Esophagus muscularis mucosa (tissue), 4 donors: ENCODE measurements at places on chromosomes 7 and 10. TPM values are rescaled to one million over a fixed set of nuclear protein-coding genes. Genes with fewer than 3 reads are reported as not detected.

DNA sequence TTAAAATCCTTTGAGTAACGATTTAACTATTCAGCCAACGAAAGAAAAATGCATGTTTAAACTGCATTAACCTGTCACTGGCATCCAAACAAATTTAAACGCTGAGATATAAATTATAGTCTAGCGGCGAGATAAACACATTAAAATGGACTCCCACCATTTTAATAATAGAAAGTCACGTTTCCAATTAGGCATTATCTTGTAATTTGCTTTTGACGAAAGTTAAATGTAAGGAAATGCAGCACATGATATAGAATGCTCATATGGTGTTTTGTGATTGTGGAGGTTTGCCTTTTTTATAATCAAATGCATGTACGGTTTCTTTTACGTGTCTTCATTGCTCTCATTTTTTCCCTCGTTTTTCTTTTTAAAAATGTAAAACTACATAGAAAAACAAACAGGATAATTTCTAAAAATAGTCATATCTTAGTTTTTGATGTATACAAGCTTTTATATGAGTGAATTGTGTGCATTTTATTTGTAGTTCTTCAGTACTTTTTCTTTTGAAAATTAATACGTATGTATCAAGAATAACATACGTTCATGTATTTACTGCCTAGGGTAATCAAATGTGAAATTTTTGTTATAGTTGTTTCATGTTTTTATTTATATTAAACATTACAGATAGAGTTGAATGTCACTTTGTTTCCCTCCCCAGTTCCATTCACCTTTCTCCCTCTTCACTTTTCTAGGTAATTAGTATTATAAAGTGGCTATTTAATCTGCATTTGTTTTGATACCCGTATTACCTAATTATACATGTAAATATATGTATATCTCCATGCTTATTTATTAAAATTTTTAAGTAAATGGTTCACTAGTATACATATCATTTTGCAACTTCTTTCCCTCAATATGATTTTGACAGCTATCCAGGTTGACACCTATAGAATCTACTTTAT lies 1.1 kb upstream of the KLF14 start:
- H3K27me3 ChIP-seq, result peaks cover 53% of the 10 kb centered on the region
- H3K4me3 ChIP-seq, result peak overlapping the region; percentile 43
- no peak overlapping the region for H3K27ac ChIP-seq
- no peaks in the 10 kb centered on the region for H3K4me1 ChIP-seq

- DNase-seq, result no peak
- H3K27ac ChIP-seq, result no peak overlapping the region
- no peaks in the 10 kb centered on the region for H3K27me3 ChIP-seq
- no peaks in the 10 kb centered on the region for H3K4me1 ChIP-seq
These were observed 114.7 kb downstream of the ETV1 start for GRCh38 chr7:13874783-13875182.

GRCh38 chr7:72007018-72007417 lies 405.1 kb downstream of the CALN1 start:
- no peak overlapping the region for H3K4me3 ChIP-seq
- peak; percentile 53 for DNase-seq
- no peaks in the 10 kb centered on the region for H3K27me3 ChIP-seq
- H3K4me1 ChIP-seq, result no peaks in the 10 kb centered on the region
- no peak overlapping the region for H3K27ac ChIP-seq
- no peaks in the 10 kb centered on the region for H3K36me3 ChIP-seq

DNA sequence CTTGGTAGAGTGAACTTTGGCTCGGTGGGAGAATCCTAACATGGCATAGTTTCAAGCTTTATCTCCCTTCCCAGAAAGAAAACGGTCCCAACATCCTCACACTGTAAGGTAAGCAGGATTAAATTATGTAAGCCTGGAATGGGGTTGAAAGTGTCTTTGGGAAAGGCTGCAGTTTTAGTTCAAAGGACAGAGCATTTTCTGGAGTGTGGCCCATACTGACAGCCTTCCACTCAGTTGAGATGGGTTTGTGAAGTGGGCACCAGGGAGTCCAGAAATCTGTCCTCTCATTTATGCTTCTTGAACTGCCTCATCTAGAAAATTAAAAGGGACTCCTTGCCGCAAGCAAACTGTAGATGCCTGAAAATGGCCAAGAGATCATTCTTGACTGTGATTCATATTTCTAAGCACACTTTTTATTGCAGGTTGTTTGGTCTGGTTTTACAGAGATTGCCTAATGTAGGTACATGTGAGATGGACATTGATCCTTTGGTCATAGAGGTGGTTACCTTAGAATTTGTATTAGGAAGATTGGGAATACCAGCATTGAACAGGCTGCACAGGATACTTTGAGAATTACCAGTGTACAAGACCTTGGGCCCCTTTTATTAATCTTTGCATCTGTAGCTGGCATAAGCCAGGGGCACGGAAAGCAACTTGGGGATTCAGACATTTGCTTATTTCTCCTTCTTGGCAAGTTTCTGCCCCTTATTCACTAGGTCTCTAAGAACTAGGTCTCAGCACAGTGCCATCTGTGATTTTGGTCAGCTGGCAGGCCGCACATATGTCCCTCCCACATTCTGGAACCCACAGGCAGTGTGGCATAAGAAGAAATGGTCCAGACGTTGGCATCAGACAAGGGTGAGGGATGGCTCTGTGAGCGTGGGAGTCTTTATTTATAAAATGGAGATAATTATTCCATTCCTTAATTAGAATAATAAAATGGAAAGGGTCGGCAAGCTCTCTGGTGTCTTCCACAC lies 125.9 kb downstream of the GLCCI1 start:
- H3K4me3 ChIP-seq, result no peak overlapping the region
- H3K27ac ChIP-seq, result no peak overlapping the region
- no peaks in the 10 kb centered on the region for H3K27me3 ChIP-seq
- DNase-seq, result no peak

DNA sequence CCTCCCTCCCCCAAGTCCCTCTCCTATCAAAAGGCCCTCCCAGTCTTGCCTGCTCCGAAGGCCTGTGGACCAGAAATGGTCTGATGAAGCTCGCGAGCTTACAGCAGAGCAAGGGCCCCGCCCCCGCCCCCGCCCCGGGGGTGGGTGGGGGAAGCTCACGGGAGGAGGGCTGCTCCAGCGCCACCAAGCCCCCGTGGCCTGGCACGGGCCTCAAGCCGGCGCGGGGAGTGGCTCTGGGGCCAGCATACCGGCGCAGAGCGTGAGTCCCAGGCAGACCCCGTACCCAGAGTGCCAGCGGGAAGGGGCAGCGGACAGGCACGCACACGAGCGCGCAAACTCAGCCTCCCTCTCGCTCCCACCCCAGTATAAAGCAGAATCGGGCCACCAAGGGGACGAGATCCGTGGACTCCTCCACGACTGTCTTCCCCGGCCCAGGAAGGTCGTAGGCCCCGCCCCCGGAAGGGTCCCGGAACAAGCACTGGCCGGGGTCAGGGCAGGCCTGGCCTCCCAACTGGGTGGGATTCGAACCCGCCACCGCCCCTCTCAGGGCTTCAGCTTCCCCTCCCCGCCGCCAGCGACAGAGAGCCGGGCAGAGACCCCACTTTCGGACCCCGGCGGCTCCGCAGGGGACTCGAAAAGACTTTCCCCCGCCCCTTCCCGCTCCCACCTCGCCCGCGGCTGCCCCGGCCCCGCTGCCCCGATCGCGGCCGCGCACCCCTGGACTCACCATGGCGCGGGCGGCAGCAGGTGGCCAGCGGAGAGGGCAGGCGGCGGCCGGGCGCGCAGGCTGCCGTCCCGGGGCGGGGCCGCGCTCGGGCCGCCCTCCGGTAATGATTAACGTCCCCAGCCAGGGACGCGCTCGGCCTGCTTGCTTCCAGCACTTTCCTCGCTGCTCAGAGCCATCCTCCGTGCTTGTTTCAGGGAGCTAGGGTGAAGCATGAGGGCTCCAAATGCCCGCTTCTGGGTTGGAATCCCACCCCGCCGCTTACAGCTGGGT lies at the start of gene PCBD1:
Gene PCBD1, minus strand, starts transcription at position 762 of the 997 bp plus-strand sequence. Its CDS starts 32 bp downstream, at position 730.
- peaks cover 21% of the 10 kb centered on the region for H3K4me1 ChIP-seq
- H3K27me3 ChIP-seq, result no peaks in the 10 kb centered on the region
- DNase-seq, result no peak
- peak within 1 kb of the TSS; percentile 92 for H3K4me3 ChIP-seq
- peaks cover 26% of the 10 kb centered on the region for H3K36me3 ChIP-seq
- H3K27ac ChIP-seq, result peak within 1 kb of the TSS; percentile 88

GRCh38 chr7:1514995-1515401 lies 10.8 kb upstream of the INTS1 start:
- H3K36me3 ChIP-seq, result no peaks in the 10 kb centered on the region
- H3K27ac ChIP-seq, result no peak overlapping the region
- H3K4me1 ChIP-seq, result peaks cover 12% of the 10 kb centered on the region

- H3K4me3 ChIP-seq, result peak overlapping the region; percentile 35
- no peak for DNase-seq
- H3K4me1 ChIP-seq, result peaks cover 11% of the 10 kb centered on the region
- H3K27ac ChIP-seq, result no peak overlapping the region
- peaks cover 4% of the 10 kb centered on the region for H3K27me3 ChIP-seq
- H3K36me3 ChIP-seq, result no peaks in the 10 kb centered on the region
These were observed 24.0 kb upstream of the RNF32 start for GRCh38 chr7:156616269-156617202.

DNA sequence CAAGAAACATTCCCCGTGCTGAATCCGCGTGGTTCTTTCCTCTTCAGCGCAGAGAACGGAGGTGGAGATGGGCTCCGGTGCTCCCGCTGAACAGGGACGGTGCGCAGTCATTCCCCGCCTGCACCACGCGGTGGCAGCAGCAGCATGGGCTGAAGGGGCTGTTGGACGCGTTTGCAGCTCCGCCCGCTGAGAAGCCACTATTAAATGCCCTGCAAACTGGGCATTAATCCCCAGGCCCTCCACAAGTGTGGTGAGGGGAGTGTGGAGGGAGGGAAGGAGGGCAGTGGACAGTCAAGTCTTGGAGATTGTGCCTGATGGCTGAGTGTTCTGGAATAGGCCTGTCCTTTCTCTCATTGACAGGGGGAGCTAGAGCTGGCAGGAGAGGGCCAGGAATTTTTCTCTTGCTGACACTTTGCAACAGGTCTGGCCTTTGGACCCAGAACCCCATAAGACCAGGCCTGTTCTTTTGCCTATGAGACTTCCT lies 240.2 kb upstream of the INHBA start:
- peak overlapping the region; percentile 62 for H3K4me3 ChIP-seq
- no peaks in the 10 kb centered on the region for H3K36me3 ChIP-seq
- H3K27me3 ChIP-seq, result no peaks in the 10 kb centered on the region
- peak; percentile 94 for DNase-seq
- H3K4me1 ChIP-seq, result peaks cover 30% of the 10 kb centered on the region
- peak overlapping the region; percentile 68 for H3K27ac ChIP-seq

- H3K4me1 ChIP-seq, result no peaks in the 10 kb centered on the region
- H3K36me3 ChIP-seq, result no peaks in the 10 kb centered on the region
- H3K4me3 ChIP-seq, result no peak overlapping the region
- no peak overlapping the region for H3K27ac ChIP-seq
These were observed 19.6 kb downstream of the ARL4A start for GRCh38 chr7:12706900-12707536.

- H3K36me3 ChIP-seq, result no peaks in the 10 kb centered on the region
- no peak overlapping the region for H3K27ac ChIP-seq
- H3K4me1 ChIP-seq, result no peaks in the 10 kb centered on the region
- no peak for DNase-seq
These were observed 124.4 kb upstream of the PTPRZ1 start for GRCh38 chr7:121748546-121748945.

Gene ARMS2
- not detected for total RNA-seq

Gene ADAMTS14
- not detected for total RNA-seq

Gene AS3MT
- total RNA-seq, result 8.3 TPM

Gene AMPH
- 8.3 TPM for total RNA-seq

Gene EMX2
- not detected for total RNA-seq

Gene PILRA
- 8.8 TPM for total RNA-seq

Gene LARP4B
- total RNA-seq, result 43.1 TPM

Gene ZMIZ2
- 36.0 TPM for total RNA-seq

Gene TM9SF3
- 72.0 TPM for total RNA-seq

Gene CCDC136
- total RNA-seq, result 35.4 TPM

Gene GATA3
- not detected for total RNA-seq
